ENCODE measurements at places on chromosomes 3 and 15. TPM values are rescaled to one million over a fixed set of nuclear protein-coding genes. Genes with fewer than 3 reads are reported as not detected.

- no peak overlapping the region for H3K27ac ChIP-seq
- H3K4me3 ChIP-seq: no peak overlapping the region
- no peak for DNase-seq
- no peaks in the 10 kb centered on the region for H3K36me3 ChIP-seq
- H3K4me1 ChIP-seq: no peaks in the 10 kb centered on the region
These were observed 104.3 kb upstream of the ABHD17C start for GRCh38 chr15:80590761-80591355.

DNA sequence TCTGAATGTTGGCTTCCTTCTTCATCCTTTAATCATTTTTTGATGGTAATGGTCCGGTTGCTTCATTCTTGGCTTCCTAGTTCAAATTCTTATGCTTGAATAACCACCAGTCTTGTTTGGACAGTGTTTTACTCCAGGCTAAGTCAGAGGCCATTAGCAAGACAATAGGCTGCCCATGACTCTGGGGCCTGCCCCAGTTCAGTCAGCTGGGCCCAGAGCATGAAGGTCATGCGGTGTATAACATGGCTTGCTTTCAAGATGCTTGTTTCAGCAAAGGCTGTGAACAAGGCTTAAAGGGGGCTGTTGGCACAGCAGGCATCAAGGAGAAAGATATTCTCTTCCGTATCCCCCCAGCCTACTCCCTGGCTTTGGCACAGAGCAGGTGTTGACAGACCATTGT, 13.7 kb downstream of the TM4SF18 start:
- peaks cover 5% of the 10 kb centered on the region for H3K27me3 ChIP-seq
- H3K4me3 ChIP-seq: no peak overlapping the region

DNA sequence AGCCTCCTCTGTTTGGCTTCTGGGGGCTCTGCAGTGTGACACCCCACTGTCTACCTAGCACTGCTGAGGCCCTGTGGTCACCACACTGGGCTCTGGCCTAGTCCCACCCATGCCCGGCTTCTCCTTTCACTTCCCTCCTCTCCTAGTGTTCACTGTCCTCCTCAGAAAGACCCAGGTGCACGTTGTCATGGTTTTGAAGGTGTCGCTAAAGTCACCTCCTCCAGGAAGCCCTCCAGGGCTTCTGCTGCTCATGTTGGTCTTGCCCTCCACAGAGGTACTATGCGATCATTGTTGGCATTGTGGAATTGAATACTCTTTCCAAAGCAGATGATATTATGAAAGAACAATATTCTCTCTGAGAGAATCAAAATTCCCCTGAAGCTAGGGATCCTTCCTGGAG, 163.5 kb downstream of the GABRG3 start:
- no peaks in the 10 kb centered on the region for H3K27me3 ChIP-seq
- H3K4me3 ChIP-seq: no peak overlapping the region
- no peak for DNase-seq

The CNTN6 gene
- not detected for total RNA-seq

DNA sequence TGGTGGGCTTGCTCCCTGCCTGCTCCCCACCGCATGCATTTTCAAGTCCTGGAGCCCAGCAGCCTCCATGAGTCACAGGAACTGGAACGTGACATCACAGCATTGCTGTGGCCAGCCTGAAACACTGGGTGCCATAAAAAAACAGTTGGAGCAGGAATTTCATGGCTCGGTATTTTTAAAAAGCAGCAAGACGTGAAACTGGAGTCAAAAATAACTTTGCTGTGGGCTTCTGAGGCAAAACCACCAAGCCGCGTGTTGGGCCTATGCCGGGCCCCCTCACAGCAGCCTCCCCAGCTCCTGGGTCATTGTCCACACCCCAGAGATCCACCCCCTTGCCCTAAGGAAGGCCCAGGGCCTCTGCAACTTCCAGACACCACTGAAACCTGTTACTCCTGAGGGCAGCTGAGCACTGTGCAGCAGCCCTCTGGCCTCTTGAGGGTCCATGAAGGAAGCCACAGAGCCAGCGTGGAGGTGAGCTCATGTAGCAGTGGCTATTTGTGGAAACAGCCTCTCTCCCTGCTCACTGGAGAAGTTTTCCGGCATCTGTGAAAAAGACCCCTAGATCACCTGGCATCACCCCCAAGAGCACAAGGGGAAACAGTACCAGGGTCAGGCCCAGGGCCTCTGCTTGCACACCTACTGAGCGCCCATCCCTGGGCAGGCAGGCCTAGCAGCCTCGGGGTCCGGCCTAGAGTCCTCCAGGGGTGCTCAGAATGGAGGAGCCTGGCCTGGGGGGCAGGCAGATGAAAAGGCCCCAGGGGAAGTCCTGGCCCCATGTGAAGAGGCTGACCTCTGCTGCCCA, 34.0 kb upstream of the DUSP7 start:
- H3K27me3 ChIP-seq: no peaks in the 10 kb centered on the region
- peaks cover 35% of the 10 kb centered on the region for H3K4me1 ChIP-seq
- H3K27ac ChIP-seq: no peak overlapping the region
- no peak for DNase-seq
- no peak overlapping the region for H3K4me3 ChIP-seq

The SH2D7 gene
- 0.28 TPM for total RNA-seq

The DUOXA2 gene
- total RNA-seq: not detected

The TIMP4 gene
- total RNA-seq: not detected

DNA sequence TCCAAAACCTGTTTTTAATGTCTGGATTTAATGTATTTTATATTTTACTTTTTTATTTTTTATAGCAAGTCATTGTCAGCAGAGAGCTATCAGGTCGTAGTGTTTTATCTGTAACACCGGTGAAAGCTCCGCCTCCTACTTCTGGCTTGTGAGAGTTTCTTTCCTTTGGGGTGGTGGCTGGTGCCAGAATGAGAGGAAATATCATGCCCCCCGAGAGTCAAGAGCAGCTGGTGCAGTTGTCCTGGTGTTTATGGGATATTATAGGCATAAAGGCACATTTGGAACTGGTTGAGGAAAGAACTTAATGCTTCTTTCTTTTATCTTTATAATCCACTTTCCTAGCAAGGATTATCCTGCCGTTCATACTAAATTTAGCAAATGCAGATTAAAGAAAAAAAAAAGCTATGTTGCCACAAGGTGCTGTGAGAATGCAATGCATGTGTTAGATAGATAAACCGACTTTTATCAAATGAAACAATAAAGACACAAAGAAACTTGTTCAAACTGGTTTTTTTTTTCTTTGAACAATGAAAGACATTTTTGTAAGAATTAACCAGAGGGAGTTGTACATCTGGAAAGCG, 260.1 kb upstream of the PLSCR5 start:
- no peaks in the 10 kb centered on the region for H3K4me1 ChIP-seq
- no peak overlapping the region for H3K4me3 ChIP-seq
- no peak overlapping the region for H3K27ac ChIP-seq
- no peaks in the 10 kb centered on the region for H3K27me3 ChIP-seq
- DNase-seq: no peak

DNA sequence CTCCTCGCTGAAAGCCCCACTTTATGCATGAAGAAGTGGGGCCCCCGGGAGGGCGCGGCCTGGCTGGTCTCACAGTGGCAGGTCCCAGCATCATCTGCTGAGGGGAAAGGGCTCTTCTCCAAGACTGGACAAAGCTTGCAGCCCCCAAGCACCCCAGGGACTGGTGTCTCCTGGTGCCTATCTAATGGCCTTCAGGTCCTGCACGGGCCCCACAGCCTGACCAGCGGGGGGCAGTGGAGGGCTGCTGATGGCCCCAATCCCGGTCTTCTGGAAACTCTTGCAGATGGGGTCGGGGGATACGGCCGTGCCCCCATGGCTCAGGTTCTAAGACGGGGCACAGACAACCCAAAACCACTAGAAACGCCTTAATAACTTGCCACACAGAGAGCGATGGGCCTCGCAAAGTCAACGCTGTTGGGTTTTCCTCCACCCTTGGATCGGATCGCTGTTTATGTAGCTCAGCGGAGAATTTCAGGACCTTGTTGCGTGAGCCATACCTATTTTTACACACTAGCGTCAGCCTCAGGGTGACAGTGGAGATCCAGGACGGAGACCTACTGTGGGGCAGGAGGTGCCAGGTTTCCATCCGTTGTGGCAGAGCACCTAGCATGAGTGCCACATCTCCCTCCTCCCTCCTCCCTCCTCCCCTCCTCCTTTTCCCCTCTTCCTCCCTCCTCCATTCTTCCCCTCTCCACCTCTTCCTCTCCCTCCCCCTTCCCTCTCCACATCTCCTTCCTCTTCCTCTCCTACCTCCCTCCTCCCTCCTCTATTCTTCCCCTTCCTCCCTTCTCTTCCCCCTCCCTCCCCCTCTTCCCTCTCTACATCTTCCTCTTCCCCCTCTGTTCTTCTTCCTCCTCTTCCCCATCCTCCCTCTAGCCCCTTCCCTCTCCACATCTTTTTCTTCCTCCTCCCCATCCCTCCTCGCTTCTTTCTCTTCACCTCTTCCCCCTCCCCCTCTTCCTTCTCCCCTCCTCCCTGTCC, 79.3 kb upstream of the ALDH1L1 start:
- H3K36me3 ChIP-seq: no peaks in the 10 kb centered on the region
- no peak for DNase-seq
- no peak overlapping the region for H3K4me3 ChIP-seq
- H3K27me3 ChIP-seq: no peaks in the 10 kb centered on the region
- no peak overlapping the region for H3K27ac ChIP-seq

GRCh38 chr3:130901463-130902204, 7.8 kb downstream of the ATP2C1 start:
- H3K27me3 ChIP-seq: no peaks in the 10 kb centered on the region
- DNase-seq: no peak
- no peak overlapping the region for H3K4me3 ChIP-seq

DNA sequence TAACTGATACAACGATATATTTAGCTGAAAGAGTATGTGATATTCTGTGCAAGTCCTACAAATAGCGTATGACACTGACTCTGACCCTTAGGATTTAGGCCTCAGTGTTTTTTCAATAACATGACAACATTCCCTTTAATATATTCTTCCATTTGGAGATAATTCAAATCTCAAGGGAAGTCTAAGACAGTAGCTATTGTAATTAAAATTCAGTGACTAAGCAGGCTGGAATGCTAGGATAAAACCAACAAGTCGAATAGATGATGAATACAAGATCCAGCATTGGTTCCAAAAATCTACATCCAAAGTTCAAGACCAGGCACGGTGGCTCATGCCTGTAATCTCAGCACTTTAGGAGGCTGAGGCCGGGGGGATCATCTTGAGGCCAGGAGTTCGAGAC, 56.2 kb downstream of the QTRT2 start:
- no peak overlapping the region for H3K27ac ChIP-seq
- DNase-seq: no peak
- no peaks in the 10 kb centered on the region for H3K4me1 ChIP-seq
- no peaks in the 10 kb centered on the region for H3K36me3 ChIP-seq
- H3K4me3 ChIP-seq: no peak overlapping the region

DNA sequence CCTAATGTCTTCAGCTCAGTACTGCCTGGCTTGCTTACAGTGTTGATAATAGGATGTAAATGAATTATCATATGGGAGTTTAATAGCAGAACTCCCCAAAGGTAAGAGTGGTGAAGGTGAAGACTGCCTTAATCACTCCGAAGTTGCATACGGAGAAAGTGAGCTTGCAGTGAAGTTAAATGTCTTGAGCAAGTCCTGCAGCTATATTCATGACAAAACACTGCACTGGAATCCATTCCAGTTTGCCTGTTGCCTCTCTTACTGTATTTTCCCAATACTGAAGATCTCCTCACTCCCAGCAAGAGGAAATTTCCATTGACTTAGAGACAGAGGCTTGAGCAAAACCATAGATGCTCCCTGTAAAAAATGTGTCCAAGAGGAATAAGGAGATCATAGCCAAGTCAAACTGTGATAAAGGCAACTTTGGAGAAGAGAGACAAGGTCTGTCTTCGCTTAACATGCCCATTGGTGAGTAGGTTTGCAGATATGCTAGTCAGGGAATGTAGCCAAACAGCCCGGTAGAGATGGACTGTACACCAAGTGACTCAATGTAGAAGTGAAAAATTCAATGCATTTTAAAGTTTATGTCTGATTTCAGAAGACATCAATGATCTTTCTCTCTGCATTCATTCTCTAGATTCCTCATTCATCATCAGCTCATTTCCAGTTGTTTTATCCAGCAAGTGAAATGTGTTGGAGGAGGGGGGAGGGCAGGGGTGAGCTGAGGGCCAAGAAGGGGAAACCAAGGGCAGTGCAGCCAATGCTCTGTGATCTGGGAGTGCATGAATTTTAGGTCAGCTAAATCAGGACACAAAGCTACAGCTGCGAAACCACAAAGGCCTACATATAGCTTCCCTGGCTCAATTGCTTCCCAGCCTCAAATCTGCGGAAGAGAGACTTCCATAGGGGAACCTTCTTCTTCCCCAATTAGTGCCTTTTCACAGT, 667.1 kb upstream of the NR2F2 start:
- no peak overlapping the region for H3K4me3 ChIP-seq
- H3K4me1 ChIP-seq: peaks cover 2% of the 10 kb centered on the region
- H3K36me3 ChIP-seq: no peaks in the 10 kb centered on the region
- H3K27ac ChIP-seq: no peak overlapping the region
- peaks cover 10% of the 10 kb centered on the region for H3K27me3 ChIP-seq

DNA sequence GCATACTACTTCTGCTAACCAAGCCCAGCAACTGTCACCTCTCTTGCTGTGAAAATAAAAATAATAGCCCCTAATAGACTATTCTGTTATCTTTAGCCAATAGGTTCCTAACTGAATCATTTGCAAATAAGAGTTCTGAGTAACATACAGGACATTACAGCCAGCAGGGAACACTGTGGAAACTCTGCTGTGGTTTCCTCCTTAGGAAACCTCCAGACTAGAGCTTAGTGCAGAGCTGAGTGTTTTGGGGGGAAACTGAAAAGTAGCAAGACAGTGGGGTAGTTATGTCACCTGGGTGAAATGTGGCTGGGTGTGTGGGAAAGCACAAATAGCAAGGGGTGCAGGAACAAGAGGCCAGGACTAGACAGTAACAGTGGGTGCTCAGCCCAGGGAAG, 32.4 kb downstream of the DZIP1L start:
- no peak for DNase-seq
- peaks cover 24% of the 10 kb centered on the region for H3K27me3 ChIP-seq
- peak overlapping the region; percentile 85 for H3K27ac ChIP-seq
- peaks cover 34% of the 10 kb centered on the region for H3K4me1 ChIP-seq

GRCh38 chr3:1469248-1469647, 376.4 kb downstream of the CNTN6 start:
- DNase-seq: no peak
- no peaks in the 10 kb centered on the region for H3K27me3 ChIP-seq
- H3K36me3 ChIP-seq: no peaks in the 10 kb centered on the region
- no peak overlapping the region for H3K27ac ChIP-seq
- H3K4me3 ChIP-seq: no peak overlapping the region

Measured in activated CD8-positive, alpha-beta memory T cell treated with anti-CD3 and anti-CD28 coated beads, Interleukin-2, amount 10 ng/mL, durations not matched to agents 7 days and 5 days (primary cell).